Stimulated activated naive B cell treated with anti-CD40 and anti-IgM and Interleukin-4, amounts not matched to agents 10 μg/mL and 1 μg/mL and 100 μg/mL, for 72 hours (primary cell): ENCODE measurements at places on chromosomes 4 and X.

DNA sequence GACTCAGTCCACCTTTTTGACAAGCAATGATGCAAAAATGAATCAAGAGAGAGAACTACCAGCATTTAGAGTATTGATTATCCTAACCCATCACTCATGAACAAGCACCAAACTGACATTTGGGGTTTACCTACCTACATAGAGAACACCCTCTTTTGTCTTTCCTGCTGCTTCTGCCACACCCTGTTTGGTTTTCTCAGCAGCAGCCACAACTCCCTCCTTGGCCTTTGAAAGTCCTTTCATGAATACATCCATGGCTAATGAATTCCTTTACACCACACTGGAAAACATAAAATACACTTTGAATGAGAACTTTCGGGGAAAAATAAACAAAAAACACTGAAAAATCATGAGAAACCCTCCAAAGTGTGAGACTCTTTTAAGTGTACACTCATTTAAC lies 1.5 kb downstream of the SNCA start:
- no peak for DNase-seq

DNA sequence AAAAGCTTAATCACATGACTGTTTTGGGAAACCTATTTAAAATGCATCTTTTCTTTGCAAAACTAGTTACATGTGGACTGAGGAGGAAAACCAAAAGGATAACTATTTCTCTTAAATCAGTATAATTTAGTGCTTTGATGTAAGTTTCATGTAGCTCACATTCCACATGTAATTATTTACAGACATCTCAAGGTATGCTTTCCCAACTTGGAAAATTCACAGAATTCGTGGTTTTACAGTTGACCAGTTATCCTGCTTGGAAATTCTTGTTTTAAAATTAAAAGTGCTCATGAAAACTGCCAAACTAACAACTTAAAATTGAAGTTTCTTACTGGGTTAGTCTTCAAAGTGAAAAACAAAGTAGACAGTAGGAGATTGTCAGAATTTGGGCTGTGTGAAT lies 52.4 kb downstream of the EDNRA start:
- DNase-seq = no peak

DNA sequence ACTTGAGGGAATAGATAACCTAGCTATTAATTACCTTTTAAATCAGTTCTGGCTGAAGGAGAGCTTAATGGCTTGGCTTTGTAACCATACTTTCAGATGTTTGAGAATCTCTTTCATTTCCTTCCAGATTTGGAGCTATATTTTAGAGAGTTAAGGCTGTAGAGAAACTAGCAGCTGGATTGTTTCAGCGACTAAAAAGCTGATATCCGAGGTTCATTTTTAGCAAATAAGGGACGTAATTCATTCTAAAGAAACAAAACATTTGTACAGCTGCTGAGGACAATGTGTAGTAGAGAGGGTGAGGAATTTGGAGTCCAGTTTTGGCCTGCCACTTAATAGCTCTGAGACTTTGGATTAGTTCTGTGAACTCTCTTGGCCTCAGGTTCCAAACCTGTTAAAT lies 12.2 kb downstream of the OSTC start:
- DNase-seq = no peak

GRCh38 chr4:83267830-83268475 lies 16.6 kb downstream of the COQ2 start:
- no peak for DNase-seq

- DNase-seq = no peak
These were observed 648.8 kb downstream of the IQCM start for GRCh38 chr4:149166876-149167275.

DNA sequence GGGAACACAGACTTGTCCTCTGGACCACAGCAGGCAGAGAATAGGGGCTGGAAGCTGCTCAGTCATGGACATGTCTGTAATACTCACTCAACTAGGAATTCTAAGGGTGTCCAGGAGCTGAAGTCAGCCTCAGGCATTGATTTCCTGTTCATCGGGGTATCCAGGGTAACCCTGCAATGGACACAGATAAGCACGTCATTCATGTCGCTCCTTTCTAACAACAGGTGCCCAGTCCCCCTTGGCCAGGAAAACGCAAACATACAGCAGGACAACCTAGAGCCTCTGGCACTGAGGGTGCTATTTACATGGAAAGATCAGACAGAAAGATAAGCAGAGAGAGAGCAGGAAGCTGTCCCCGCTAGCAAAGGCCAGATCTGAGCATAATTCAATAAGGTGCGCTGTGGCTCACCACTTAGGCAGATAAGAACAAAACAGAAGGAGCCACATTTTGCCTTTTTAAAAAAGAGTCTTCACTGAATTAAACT lies 21.3 kb downstream of the QDPR start:
- DNase-seq = no peak

- DNase-seq = no peak
These were observed 105.2 kb upstream of the FGF16 start for GRCh38 chrX:77342004-77342403.

GRCh38 chr4:173958445-173958844 lies 325.0 kb downstream of the FBXO8 start:
- DNase-seq = no peak

- peak; percentile 18 for DNase-seq
These were observed 2.3 kb upstream of the UBA1 start for GRCh38 chrX:47191331-47191730.

DNA sequence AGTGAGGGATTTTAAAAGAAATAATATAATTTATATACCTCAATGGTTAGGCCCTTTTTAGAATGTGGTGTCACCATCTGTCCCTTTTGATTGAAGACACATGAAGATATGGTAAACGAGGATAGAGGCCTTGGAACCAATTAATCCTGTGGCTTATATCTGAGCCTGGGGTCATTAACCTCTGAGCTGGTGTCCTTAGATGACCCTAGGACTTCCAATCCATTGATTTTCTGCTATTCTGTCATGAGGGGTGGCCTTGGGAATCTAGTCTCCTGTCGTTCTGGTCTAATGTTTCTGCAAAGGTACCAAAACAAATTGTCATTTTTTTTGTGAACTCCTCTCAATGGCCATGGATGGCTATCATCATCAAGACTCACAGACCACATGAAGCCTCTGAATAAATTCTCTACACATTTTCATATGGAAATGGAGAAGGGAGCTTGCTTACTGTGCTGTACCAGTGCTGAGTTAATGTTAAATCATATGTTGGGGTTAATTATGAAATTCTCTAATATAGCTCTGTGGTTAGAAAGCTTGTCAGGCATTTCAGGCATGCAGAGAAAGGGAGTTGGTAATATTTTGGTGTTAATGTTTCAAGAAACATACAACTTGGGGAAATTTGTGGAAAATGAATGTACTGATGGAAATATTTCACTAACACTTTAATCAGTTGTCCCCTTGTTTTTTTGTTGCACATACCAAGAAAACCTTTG lies 204.2 kb upstream of the IL15 start:
- no peak for DNase-seq

GRCh38 chr4:12852338-12853307 lies 631.5 kb downstream of the RAB28 start:
- DNase-seq = no peak

GRCh38 chr4:76035141-76035540 lies 729 bp downstream of the CXCL11 start:
- DNase-seq = no peak

DNA sequence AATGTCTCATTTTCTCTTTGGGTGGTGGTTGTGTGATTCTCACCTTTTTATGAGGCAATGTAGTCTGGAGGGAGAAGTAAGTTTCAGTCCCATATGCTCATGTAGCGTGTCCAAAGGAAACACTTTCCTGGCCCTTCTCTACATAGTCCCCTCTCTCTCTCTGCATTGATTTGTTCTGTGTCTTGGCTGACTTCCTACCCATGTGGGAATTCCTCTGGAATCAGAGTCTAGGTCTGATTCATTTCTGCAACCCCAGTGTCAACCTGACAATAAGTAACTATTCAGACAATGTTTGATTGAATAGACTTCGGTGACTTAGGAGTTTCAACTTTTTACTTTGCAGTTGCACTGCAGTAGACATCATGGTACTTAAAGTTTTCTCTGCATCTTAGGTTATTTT lies 2.7 kb upstream of the ALAS2 start:
- no peak for DNase-seq

- no peak for DNase-seq
These were observed 405.0 kb upstream of the MAGEB18 start for GRCh38 chrX:25733148-25733547.

DNA sequence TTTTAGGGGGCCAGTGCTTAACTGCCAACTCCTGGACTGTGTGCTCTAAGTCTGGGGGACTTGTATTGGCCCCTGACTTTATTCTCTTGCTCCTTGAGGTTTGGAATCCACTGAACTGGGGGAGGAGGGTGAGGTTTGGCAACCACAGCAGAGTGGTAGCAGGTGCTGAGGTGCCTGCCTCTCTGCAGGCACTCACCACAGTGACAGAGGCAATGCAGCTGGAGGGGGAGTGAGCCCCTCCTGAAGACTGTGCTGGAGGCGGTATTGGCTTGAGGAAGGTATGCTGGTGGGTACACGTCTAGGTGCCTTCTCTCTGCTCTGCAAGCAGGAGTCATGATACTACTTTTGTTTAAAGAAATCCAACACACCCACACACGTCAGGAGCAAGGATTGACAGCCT lies 24.6 kb downstream of the CFAP299 start:
- no peak for DNase-seq
